AG09309 (cell line): ENCODE measurements at places on chromosomes 5 and 9.

GRCh38 chr5:11050596-11051304, 289.7 kb upstream of the DAP start:
- DNase-seq = no peak

DNA sequence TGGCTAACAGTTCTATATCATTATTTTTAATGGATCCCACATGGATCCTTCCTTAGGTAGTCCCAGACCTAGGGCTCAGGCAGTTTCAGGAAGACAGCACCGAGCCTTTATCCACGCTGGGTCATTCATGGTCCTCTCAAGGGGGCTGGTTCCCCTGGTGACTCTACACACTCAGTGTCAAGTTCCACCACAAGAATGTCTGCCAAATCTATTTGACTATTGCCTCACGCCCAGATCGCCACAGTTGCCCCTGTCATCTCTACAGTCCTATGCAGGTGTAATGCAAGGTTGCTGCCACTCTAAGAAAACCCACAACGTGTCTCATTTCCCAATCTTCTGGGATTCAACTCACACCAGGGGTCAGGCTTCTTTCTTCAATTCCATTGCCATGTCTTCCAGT, 8.0 kb upstream of the ZNF366 start:
- DNase-seq = no peak

- DNase-seq = no peak
These were observed 5.4 kb downstream of the NFIL3 start for GRCh38 chr9:91418215-91418610.

GRCh38 chr5:136586196-136586595, 220.9 kb upstream of the TRPC7 start:
- no peak for DNase-seq
